ENCODE measurements at places on chromosomes 1 and 21.

GRCh38 chr21:39116761-39117439 lies 66.4 kb downstream of the PSMG1 start:
- no peak for DNase-seq

GRCh38 chr1:117826540-117827078 lies 102.8 kb downstream of the GDAP2 start:
- DNase-seq: no peak

DNA sequence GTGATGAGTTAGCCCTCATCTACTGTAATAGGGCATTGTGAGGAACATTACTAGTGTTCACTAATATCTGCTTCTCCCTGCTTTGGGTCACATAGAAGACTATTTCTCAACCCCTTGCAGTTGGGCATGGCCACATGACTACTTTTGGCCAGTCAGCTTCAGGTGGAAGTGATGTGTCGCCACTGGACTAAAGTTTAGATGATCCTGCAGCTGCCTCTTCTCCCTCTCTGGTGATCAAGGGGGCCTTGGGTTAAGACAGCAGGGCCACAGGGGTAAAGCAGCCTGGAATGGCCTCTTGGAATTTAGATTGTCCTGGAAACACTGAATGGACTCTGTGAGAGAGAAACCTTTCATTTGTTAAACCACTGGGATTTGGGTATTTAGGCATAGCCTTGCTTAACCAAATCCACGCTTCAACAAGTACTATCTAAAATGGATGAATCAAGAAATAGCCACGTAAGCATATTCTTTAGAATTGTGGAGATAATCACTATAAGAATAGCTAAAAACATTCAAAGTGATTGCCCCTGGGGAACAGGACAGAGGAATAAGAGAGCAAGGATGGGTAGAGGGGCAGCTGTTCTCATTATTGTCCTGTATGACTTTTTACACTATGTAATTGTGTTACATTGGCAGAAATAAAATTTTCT lies 41.2 kb downstream of the OPRD1 start:
- DNase-seq: no peak

- DNase-seq: no peak
Observed at GRCh38 chr1:173408886-173409285, 68.2 kb upstream of the PRDX6 start.

DNA sequence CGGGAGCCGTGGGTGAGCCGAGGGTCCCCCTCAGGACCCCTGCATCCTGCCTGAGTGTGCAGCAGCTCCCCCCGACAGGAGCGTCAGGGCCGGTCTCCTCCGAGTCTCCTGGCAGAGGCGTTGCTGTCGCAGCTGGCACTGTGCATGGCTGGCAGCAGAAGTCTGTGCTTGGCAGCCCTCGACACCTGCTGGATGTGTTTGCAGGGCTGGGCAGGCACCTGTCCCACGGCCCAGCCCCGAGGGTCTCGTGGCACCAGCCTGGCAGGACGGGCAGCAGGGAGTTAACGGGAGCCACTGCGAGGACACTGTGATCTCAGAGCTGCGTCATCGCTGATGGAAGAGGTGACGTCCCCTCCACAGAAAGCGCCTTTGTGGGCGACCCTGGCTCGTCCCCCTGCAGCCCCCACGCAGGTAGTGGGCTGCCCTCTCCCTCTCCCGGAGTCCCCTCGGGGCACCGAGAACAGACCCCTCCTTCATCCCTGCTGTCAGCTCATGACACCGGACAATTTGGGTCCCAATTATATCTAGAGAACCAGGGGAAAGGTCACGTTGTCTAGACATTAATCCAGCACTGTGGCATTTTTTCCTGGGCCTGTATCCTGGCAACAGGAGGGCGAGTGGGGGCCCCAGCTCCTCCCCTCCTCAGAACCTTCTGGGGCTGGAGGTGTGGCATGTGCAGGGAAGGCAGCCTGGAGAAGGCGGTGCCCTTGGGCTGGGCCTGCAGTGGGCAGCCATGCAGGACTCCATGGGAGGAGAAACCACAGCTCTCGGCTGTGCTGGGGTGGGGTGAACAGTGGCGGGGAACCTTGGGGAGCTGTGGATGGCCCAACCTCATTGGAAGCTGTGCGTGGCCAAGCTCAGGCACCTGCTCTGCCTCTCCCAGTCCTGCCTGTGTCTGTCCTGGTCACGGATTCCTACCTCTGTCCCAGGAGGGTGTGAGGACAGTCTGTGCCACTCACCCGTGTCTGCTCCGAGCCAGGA lies 15.4 kb downstream of the COL18A1 start:
- no peak for DNase-seq

- no peak for DNase-seq
Observed at GRCh38 chr1:30005972-30006619, 717.3 kb downstream of the MATN1 start.

- DNase-seq: no peak
Observed at GRCh38 chr1:50129201-50129600, 20.5 kb downstream of the ELAVL4 start.

GRCh38 chr1:85275701-85276214 lies 674 bp downstream of the BCL10 start:
- DNase-seq: no peak

DNA sequence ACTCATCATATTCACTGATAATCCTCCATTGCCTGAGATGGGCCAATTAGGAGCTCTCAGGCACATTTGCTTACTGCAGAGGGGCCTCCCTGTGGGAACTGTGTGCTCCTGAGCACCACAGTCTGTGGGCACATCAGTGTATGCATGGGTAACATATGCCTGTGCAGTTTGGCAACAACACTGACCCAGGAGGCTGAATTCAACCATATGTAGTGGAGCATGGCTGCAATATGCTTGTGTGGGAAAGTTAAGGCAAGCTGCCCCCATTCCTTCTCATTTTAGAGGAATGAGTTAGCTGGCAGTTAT lies 11.8 kb upstream of the FMOD start:
- no peak for DNase-seq

GRCh38 chr1:82445827-82446226 lies 645.1 kb downstream of the ADGRL2 start:
- DNase-seq: no peak

GRCh38 chr1:85865213-85865612 lies 157.0 kb upstream of the ZNHIT6 start:
- DNase-seq: no peak

- no peak for DNase-seq
Observed at GRCh38 chr1:224435999-224436398, 1.4 kb upstream of the WDR26 start.

DNA sequence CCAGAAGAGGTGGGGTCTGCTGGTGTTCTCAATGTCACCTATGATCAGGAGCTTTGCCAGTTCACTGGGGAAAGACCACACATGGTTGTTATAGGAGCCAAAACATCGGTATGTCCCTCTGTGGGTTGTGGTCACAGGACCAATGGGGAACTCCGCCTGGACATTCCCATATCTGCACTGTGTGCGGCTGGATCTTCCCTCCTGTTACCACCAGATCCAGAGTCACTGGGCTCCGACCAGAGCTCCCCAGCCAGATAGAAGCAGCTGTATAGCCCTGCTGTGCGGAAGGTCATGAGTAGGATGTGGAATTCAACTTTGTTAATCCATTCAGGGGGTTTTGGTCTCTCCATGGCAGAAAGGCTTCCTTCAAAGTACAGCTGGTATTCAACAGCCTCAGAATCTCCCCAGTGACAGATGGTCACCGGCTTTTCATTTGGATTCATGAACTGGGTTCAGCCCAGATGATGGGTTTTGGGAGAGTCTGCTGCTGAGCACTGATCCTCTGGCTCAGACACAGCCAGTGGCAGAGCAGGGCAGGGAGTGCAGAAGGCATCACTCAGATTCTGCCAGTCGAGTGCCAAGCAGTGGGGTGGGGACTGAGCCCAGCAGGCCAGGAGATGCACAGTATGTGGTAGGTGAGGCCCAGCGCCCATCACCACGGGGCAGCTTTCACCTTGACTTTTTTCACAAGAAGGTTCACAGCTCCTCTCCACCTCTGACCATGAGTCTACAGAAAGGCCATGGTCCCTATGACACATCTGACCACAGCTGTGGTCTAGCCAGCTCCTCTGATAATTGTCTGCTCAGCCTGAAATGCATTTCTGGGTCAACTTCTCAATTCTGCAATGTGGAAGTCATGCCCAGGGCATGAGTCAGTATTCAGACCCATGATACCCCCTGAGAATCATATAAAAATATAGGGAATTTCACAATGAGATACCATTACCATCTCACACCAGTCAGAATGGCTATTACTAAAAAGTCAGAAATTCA lies 2.9 kb upstream of the SHCBP1L start:
- no peak for DNase-seq

DNA sequence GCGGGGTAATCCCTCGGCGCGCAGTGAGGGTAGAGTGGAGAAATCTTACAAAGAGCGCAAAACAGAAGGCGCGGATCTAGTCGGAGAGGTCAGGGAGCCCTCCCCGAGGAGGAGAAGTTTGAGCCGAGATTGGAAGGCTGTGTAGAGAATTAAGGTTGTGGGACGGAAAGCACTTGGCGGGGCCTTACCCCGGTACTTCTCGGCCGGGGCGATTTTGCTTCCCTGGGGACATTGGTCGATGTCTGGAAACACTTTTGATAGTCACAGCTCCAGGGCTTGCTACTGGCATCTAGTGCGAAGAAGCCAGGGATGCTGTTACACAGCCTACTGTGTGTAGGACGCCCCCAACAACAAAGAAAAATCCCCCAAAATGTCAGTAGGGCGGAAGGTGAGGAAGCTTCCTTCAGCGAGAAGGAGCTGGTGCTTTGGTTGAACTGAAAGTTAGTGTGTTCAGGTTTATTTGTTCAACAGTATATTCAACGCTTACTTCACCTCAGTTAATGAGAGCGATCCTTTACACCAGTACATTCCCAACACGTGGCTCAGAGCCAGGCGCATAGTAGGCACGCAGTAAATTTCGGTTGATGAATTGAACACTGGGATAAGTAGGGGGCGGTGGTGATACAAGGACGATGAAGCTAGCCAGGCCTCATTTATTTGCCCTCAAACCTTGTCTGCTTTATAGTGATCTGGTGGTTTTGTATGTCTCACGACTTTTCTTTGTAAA lies 807 bp downstream of the CEP85 start:
- DNase-seq: no peak

- no peak for DNase-seq
Observed at GRCh38 chr1:67230539-67230938, 64.3 kb downstream of the IL23R start.

DNA sequence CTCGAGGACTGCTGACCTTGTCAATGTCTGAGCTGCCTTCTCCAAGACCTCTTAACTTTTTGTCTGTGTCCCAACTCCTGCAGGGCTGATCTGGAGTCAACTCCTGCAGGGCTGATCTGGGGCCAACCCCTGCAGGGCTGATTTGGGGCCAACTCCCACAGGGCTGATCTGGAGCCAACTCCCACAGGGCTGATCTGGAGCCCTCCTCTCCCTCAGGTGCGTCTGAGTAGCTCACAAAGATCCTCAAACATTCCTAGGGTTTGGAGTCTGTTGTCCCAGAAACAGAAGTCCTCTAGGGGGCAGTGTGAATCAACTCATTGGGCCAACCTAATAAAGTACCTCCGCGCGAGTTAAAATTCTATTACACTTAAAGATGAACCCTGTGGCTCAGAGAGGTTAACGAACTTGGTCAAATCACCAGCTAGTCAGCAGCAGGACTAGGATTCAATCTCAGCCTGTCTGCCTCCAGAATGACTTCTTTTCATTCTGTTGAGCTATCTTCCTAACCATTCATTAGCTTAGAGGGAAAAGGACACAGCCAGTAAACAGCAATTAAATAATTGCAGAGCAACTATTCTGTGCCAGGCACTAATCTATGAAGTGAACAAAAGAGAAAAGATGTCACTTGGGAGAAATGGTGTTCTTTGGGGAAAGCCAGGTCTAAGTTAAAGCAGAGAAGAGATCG lies 17.2 kb upstream of the RLF start:
- no peak for DNase-seq

DNA sequence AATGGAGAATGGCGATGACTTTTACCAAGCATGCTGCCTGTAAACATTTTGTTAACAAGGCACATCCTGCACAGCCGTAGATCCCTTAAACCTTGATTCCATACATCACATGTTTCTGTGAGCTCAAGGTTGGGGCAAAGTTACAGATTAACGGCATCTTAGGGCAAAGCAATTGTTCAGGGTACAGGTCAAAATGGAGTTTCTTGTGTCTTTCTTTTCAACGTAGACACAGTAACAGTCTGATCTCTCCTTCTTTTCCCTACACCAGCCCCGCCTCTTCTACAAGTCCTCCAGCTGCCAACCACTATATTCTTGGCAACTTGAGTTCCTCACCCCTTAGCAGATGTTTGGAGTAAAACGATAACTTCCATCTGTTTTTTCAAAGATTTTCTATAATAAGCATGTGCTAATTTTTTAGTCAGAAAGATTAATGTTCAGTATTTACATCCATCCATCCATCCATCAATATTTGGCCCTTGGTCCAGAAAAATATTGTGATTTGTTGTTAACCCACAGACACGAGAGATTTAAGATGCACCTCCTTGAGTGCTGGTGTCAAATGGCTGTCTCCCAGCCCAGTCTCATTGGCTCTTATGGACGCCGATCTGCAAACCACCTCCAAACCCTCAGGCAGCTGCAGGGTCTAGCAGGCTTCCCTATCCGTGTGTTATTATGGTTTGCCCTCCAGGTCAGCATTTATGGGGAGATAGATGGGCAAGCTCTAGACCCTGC lies 3.8 kb downstream of the DNALI1 start:
- no peak for DNase-seq
